ENCODE measurements at places on chromosomes 5 and 9.
A peak's percentile ranks its signal among the peaks of the same experiment; 100 is the strongest.

GRCh38 chr5:168916266-168916665 lies 337.1 kb upstream of the PANK3 start:
- DNase-seq = no peak

GRCh38 chr5:41109186-41109585 lies 38.0 kb upstream of the MROH2B start:
- no peak for DNase-seq

- DNase-seq = no peak
Observed at GRCh38 chr5:137142764-137143605, 356.1 kb downstream of the SPOCK1 start.

GRCh38 chr5:6582507-6583048 lies 50.3 kb downstream of the NSUN2 start:
- DNase-seq = no peak

DNA sequence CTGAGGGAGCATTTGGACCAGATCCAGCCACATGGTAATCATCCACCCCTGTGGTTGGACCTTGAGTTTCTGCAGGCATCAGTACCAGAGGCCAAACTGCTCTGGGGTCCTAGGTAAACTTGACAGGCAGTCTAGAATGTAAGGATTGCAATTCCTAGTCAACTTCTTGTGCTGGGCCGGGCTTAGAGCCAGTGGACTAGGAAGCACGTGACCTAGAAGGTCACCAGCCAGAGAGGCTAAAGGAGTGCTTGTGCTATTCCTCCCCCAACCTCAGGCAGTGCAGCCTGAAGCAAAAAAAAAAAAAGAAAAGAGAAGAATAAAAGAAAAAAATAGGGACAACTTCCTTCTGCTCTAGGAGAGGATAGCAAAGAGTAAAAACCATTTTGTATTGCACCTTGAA lies 406.2 kb upstream of the FTMT start:
- DNase-seq = no peak

GRCh38 chr5:169423580-169424278 lies 122.8 kb upstream of the SLIT3 start:
- DNase-seq = no peak

DNA sequence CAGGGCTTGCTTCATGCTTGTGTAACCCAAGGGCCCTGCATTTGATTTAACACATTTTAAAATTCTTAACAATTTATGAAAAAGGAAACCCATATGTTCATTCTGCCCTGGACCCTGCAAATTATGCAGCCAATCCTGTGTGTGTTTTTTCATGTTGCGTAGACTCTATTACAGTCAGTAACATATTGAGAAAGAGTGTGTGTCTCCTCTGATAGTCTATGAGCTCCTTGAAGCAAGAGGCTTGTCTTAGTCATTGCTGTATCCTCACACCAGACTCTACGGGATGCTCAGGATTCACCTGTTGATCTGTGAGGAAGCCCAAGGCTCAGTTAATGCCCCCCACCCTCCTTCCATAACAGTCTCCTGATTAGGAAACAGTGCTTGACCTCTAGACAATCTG lies 177.3 kb upstream of the DMAC1 start:
- no peak for DNase-seq

DNA sequence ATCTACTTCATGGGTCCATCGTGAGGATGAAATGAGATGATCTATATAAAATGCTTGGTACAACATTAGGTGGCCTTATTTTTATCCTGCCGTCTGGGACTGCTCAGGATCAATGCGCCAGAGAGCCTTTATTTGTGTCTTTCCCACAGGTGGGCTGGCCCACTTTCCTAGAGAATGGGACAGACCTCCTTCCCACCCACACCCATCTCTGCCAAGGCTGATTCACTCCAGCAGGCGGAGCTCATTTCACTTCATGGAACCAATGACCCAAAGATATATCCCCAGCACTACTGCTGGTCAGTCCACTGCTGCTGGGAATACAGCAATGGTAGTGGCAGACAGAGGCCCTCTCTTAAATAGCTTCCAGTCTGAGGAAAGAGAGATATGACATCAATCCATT lies 35.7 kb downstream of the TGFBI start:
- DNase-seq = no peak

DNA sequence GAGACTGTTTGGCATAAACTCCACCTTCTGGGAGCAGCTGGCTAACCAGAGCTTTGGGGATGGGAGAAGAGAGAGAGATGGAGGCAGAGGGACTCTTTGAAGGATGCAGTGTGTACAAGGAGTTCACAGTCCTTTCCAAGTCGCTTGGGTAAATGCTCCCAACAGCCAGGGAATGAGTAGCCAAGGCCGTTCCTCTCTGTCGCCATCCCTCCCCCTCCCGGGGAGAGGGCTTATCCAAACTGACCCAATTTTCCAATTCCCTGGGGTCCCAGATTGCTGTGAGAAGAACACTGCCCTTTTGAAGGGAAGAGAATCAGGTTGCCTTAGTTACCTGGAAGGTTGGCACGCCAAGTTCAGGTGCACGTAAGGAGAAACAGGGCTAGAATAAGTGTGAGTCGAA lies 7.9 kb downstream of the WWC1 start:
- no peak for DNase-seq

GRCh38 chr5:142814122-142814521 lies 43.9 kb downstream of the ARHGAP26 start:
- DNase-seq = no peak

DNA sequence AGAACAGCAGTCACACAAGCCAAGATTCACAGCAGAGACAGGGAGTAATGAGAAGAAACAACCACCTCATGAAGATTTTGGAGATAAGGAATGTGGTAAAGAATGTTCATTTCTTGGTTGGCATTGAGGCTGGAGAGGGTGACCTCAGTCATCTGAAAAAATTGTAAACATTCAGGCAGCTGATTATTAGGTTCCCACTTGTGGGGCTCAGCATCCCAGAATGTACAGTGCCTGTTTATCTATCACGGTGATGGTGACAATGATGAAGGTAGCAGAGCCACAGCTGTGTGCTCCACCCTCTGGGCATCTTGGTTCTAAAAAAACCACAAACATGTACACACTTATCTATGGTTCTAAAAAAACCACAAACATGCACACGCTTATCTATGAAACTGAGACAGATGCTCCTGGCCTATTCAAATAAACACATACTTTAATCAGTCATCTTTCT lies 143.9 kb upstream of the MOCS2 start:
- no peak for DNase-seq

DNA sequence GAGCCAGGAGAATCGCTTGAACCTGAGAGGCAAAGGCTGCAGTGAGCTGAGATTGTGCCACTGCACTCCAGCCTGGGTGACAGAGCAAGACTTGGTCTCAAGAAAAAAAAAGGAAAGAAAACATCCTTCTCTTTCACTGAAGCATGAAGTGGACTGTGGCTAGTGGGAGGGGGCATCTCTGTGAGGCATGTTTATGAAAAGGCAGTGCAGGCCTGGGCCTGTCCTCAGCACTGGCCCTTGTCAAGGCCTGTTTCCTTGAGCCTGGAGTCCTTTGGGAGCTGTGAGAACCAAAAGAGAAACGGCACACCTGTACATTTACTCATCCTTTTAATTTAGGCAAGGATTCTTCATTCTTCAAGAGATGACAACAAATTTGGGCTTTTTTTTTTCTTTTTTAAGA lies 18.3 kb upstream of the FUBP3 start:
- DNase-seq = no peak

GRCh38 chr9:114919611-114920010 lies 10.8 kb downstream of the TNFSF8 start:
- no peak for DNase-seq

- no peak for DNase-seq
Observed at GRCh38 chr5:78841767-78842166, 143.3 kb downstream of the ARSB start.

GRCh38 chr5:67732471-67732870 lies 483.1 kb upstream of the PIK3R1 start:
- no peak for DNase-seq

DNA sequence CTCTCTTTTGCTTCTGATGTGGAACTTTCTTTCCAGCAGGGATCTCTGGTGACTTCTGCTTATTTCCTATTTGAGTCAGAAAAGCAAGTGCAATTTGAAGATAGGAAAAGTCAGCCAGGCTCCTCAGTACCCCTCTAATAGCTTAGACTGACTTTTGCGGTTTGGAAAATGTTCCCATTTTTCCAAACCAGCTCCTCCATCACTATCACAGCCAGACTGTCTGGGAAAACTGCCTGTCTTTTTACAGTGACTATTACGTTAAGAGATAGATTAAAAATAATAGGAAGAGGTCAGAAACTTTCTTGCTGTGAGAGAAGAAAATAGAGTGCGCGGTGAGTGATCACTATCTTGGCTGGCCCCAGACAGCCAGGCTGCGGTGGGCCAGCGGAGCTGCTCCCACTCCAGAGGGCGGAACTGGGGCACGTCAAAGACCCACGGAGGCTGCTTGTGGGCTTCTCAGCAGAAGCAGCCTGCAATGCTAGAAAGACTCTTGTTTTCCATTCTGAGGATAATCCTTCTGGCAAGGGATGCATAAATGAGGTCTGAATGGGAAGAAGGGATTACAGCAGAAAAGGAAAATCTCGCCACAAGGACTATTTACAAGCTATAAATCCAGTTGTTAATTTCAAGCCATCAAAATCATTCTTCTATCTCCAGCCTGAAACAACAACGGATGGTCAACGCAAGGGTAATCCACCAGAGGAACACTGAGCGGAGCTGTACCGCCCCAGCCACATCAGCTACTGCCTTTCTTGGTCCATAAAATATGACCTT lies 151.0 kb upstream of the MSX2 start:
- no peak for DNase-seq

DNA sequence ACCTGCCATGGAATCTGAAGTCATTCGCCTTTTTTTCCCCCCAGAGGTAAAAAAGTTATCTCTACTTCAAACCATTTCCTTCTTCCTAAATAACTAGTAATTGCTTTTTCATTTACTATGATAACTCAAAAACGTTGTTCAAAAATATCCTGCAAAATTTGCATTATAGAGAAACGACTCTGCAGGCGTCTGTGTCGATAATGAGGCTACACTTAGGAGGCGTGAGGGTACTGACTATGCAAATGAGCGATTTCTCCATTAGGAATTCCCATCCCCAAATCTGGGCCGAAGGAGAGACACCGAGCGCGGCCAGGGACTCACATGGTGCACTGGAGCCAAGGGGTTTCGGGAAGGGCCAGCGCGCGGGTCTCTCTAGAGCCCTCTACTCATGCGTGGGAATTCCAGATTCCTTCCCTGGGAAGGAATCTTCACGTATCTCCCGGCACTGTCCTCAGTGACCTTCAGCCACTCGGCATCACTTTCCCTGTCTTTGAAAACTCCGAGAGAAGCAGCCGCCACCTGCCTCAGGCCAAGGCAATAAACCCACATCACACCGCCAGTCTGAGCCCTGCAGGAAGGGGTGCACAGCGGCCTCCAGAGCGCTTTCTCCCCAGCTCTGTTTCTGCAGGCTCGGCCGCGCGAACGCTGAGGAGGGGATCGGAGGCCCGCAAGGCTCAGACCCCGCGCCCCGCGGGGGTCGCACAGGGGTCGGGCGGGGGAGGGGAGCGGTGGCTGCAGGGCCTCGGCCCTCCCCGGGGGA lies 718 bp upstream of the DENND4C start:
- DNase-seq = peak; percentile 61

DNA sequence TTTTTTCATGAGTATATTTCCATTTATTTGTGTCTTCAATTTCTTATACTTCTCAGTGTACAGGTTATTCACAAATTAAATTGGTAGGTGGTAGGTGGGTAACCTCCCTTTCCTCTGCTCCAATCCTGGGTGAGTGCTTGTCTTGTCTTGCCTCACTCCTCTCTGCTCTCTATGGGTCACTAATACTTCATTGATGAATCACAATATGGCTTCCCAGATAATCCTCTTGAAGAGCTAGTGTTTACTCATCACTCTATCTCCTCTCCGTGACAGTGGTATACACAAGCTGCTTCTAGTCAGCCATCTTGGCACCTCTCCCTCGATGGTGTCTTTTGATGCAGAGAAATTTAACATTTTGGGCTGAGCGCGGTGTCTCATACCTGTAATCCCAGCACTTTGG lies 331.8 kb upstream of the NMUR2 start:
- DNase-seq = no peak

DNA sequence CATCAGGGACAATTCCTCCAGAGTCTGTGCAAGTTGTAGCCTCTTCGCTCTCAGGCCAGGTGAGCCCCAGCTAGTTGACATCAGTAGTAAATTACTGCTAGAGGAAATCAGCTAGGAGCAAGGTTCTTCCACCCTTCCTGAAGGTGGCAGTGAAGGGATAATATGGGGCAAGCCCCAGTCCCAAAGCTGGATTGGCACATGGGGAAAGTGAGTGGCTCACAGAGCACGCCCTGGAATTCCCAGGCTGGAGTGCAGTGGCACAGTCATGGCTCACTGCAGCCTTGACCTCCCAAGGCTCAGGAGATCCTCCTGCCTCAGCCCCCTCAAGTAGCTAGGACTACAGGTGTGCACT lies 82.1 kb downstream of the CYFIP2 start:
- no peak for DNase-seq

GRCh38 chr9:21267485-21268346 lies 27.9 kb upstream of the IFNA14 start:
- DNase-seq = no peak

Measured in HEK293T (cell line).